Inflammatory macrophage (primary cell): ENCODE measurements at places on chromosomes 6 and 20.

- DNase-seq = no peak
These were observed 143.0 kb upstream of the TNFAIP3 start for GRCh38 chr6:137724018-137724403.

DNA sequence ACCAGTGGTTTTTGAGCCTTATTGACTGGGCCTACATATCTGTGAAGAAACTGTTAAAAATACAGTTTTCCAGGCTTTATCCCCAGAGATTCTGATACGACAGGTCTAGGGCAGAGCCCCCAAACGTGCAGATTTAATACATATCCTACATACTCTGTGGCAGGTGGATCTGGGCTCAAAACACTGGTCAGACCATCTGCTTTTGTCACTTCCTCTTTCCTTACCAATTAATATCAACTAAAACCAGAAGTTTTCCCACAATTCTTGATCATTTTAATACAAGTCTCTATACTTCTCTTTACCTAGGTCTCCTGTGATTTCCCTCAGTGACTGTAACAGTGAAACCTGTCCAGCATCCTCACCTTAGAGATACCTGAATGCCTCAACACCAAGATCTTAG lies 108.8 kb downstream of the PREP start:
- no peak for DNase-seq

GRCh38 chr6:15874821-15875220 lies 212.0 kb upstream of the DTNBP1 start:
- DNase-seq = no peak

- no peak for DNase-seq
These were observed 122.6 kb upstream of the ID4 start for GRCh38 chr6:19714434-19715166.
